ENCODE measurements at places on chromosomes 2 and 18.

DNA sequence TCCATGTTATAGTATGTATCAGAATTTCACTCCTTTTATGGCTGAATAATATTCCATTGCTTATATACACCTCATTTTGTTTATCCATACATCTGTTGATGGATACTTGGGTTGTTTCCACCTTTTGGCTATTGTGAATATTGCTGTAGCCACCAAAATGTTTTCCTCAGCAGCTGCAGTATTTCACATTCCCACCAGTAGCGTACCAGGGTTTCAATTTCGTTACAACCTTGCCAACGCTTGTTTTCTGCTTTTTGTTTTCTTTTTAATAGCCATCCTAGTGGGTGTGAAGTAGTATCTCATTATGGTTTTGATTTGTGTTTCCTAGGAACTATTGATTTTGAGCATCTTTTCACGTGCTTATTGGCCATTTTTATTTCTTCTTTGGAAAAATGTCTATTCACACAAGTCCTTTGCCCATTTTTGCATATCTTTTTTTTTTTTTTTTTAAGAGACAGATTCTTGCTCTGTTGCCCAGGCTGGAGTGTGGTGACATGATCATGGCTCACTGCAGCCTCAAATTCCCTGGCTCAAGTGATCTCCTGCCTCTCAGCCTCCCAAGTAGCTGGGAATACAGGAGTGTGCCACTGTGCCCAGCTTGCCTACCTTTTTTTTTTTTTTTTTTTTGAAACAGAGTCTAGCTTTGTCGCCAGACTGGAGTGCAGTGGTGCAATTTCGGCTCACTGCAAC, 14.2 kb downstream of the UBXN2A start:
- DNase-seq, result no peak

DNA sequence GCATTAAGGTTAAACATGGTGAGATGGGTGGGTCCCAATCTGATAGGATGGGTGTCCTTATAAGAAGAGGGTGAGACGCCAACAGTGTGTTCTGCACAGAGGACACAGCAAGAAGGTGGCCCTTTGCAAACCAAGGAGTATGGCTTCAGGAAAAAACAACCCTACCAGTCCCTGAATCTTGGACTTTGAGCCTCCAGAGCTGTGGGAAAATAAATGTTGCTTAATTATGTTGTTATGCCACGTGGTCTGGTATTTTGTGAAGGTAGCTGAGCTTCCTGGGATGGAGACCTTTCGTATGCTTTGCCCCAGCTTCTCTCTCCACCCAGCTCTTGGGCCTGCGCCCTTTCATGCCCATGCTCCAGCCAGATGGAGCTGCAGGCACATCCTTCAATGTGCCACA, 114.2 kb upstream of the EPC2 start:
- DNase-seq, result no peak

DNA sequence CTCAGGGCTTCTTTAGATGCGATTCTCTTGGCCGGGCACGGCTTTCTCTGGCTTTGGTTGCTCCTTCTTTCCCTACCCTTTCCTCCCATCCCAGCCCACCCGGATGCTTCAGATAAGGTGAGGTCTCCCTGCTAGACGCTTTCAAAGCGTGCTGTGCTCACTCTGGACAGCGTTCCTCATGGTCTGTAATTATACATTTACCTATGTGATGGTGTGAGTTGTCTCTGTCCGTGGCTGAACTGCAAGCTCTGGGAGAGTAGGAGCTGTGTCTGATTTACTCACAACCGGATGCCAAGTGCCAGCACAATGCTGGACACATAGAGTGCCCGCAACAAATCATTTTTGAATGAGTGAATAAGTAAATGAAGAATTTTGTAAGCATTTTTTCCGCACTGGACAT, 26.8 kb upstream of the PNPT1 start:
- DNase-seq, result no peak

GRCh38 chr2:62054029-62054791, 141.7 kb upstream of the B3GNT2 start:
- no peak for DNase-seq

GRCh38 chr18:24975496-24976372, 376.2 kb downstream of the ZNF521 start:
- DNase-seq, result no peak

- DNase-seq, result no peak
Measured at GRCh38 chr2:79437433-79438267, 75.2 kb upstream of the CTNNA2 start.

GRCh38 chr2:158212301-158212700, 110.6 kb downstream of the UPP2 start:
- DNase-seq, result no peak

DNA sequence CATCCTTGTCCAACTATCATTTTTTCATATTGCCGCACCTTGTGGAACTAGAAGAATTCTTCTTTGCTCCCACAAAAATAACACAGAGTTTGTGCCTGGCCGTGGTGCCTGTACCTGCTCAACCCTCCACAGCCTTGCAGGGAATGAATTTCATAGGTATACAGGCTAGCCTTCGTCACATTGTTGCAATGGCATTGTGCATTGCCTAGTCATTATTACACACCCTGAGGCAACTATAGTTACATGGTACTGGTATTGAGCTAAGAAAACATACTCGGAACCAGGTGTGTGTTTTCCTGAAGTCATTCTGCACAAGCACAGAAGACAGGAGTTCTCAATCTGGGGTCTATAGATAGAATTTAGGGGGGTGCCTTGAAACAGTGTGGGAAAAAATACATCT, 188.0 kb upstream of the CTAGE1 start:
- DNase-seq, result no peak

GRCh38 chr2:15122915-15123314, 438.2 kb downstream of the NBAS start:
- DNase-seq, result no peak
